ENCODE measurements at places on chromosomes 7 and 10. TPM values are rescaled to one million over a fixed set of nuclear protein-coding genes. Genes with fewer than 3 reads are reported as not detected.

- DNase-seq = no peak
These were observed 89.6 kb downstream of the CABCOCO1 start for GRCh38 chr10:61752111-61753011.

DNA sequence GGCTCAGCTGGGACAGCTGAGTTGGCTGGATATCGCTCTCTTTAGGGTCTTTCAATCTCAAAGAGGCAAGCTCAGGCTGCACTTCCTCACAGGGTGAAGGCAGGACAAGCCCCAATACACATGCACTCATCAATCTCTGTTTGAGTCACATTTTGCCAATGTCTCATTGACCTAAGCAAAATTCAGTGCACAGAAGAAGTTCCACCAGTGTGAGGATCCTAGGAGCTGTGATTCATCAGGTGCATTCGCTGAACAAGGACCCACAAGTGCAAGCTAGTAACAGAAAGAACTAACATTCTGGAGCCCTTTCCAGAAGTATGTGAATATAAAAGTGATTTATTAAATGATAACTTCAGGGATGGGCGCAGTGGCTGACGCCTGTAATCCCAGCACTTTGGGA is 477.2 kb downstream of the GPAM start:
- DNase-seq = no peak

GRCh38 chr10:106320078-106320477 is 844.4 kb downstream of the SORCS1 start:
- no peak for DNase-seq

DNA sequence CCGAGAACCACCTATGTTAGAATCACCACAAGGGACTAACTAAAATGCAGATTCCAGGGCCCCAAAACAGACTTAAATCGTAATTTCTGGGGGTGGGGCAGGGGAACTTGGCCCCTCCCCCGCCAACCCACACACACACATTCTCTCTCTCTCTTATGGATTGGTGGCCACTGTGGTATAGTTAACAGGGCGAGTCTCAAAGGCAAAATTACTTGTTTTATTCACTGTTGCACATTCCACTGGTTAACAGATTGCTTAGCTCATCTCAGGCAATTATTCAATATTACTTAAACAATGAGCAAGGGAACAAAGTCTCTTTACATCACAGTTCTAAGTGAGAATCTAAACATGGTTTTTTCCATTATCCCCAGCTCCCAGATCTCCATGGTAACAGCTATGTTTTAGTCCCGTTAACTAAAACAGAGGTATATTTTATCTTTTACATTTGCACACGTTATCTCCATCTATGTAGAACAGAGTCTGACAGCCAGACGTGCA is 38.5 kb downstream of the IGF2BP3 start:
- DNase-seq = no peak

- no peak for DNase-seq
These were observed 170.6 kb downstream of the UBE2H start for GRCh38 chr7:129781928-129782817.

DNA sequence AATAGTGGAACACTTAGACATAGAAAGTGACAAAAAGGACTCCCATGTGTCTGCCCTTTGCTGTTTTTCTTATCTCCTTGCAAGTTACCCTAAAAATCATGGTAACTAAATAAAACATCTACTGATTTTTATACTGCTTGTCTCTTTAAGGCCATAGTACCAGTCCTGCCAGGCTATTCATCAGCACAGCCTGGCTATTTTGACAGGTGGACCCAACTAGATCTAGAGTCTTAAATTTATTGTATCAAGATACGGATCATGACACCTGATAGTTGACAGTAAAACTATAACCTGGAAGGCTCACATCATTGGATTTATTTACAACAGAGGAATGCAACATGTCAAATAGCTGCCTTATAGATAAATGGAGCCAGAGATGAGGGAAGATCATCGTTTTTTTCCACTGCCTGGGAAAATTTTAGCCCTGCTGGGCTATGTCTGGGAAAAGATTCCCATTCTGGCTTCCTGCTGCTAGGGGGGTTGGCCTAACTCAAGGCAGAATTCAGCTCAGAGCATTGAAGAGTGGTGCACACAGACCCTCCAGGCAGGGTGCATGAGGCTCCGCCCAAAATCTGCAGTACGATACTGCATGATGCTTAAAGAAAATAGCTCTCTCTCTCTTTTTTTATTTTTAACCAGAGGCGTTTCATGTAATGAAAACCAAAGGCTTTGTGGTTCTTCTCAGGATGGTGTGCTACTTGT is 292.0 kb upstream of the FZD8 start:
- no peak for DNase-seq

- no peak for DNase-seq
These were observed 2.6 kb upstream of the GRB10 start for GRCh38 chr7:50785346-50785745.

DNA sequence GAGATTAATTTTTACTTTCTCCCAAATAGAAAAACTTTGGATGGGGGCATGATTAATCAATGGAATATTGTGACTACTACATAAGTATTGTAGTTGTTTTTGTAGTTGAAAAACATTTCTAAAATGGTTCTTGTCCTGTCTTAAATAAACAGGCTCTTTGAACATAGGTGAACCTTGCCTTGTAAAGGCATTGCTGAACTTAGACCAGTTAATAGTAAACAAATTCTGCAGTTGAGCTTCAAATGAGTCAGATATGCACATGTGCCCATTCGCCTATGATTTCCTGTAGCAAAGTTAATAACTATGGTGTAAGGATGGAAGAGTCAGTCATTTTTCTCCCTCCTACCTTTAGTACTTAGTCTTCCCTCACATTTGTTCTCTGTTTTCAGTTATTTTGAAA is 22.6 kb downstream of the CUTC start:
- DNase-seq = no peak

DNA sequence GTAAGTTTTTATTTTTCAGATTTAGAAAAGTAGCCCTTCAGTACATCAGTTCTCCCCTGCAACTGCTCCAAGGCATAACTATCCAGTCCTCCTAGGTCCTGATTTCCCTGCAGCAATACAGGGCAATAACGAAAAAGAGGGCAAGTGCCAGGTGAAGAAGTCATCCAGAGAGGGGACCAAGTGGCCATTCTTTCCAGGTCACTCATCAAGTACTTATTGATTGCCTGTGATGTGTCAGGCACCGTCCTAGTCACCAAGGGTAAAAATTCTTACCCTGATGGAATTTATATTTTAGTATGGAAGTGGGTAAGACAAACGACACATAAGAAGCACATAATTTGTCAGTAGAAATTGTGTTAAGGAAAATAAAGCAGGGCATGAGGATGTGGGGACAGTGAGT is 67.1 kb upstream of the GSDME start:
- no peak for DNase-seq

GRCh38 chr10:114174695-114175188 is 739 bp upstream of the CCDC186 start:
- peak; percentile 65 for DNase-seq

- DNase-seq = no peak
These were observed 180.0 kb upstream of the ANK3 start for GRCh38 chr10:60569681-60570080.

- DNase-seq = peak; percentile 8
These were observed 58.9 kb upstream of the SHH start for GRCh38 chr7:155871211-155871610.

DNA sequence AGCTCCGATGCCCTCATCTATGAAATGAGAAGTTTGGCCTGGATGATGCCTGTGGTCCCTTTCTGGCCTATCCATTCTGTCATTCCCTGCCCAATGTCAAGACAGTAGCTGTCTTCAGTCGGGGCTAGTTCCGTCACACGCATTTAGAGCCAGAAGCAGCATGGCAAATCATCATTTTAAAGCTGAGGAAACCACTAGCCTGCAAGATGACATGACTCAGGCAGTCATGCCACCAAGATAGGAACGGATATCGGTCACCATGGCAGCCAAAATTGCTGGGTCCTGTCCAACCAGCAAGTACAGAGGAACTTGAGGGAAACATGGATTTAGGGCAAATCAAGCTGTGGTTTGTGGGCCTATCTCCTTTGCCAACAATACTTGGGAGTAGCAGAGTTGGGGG is 64.5 kb upstream of the MRLN start:
- DNase-seq = no peak

GRCh38 chr10:79459243-79459642 is 13.8 kb upstream of the ZCCHC24 start:
- no peak for DNase-seq

DNA sequence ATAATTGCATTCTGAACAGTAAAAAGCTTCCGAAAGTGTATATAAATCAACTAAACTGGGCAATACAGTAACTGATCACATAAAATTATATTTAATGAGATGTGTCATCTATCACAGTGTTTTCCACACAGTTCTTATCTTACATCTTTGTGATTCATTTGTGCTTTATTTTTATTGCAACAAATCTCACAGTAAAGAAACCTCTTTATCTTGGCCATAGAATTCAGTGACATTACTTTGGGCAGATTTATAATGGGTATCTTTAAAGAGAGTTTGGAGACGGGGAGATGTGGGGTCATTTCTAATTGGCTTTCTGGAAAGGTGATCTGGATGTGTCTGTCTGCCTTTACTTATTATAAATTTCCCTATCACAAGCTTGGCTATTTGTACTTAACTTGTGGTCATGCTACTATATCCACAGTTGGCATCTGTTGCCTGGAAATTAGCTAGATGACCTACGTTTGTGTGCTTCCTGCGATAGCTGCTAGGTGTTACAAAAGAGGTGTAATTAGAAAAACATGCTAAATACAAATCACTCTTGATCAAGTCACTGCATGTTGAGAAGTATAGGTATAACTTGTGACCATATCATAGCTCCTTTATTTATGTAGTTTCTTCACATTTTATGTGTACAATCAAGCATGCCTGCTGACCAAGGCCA is 123.8 kb downstream of the ARID5B start:
- DNase-seq = no peak

- DNase-seq = no peak
These were observed 60.5 kb downstream of the SEMA3D start for GRCh38 chr7:85126383-85126782.

- DNase-seq = no peak
These were observed 620.8 kb downstream of the AUTS2 start for GRCh38 chr7:70219061-70219460.

GRCh38 chr7:28759475-28759971 is 198.6 kb downstream of the TRIL start:
- DNase-seq = no peak

- no peak for DNase-seq
These were observed 1.9 kb upstream of the NDST2 start for GRCh38 chr10:73813333-73813732.

GRCh38 chr7:124784879-124785818 is 19.6 kb upstream of the GPR37 start:
- no peak for DNase-seq

DNA sequence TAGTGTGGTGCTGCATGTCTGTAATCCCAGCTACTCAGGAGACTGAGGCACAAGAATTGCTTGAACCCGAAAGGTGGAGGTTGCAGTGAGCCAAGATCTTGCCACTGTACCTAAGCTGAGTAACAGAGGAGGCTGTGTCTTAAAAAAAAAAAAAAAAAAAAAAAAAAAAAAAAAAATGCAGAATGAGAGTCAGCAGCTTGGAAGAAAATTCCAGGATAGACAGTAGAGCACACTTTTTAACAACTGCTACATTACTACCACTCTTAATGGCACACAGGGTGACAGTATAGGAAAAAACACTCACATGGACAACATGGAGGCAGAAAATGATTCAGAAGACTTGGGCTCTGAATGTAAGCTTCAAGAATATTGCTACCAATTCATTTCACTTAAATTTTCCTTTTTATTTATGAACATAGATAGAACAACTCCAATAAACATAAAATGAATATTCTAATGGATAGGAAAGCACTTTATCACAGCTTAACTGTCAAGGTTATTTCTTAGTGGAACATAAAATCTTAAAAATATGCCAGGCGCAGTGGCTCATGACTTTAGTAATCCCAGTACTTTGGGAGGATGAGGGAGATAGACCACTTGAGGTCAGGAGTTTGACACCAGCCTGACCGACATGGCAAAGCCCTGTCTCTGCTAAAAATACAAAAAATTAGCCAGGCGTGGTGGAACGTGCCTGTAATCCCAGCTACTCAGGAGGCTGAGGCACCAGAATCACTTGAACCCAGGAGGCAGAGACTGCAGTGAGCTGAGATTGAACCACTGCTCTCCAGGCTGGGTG is 31.5 kb downstream of the CHCHD3 start:
- no peak for DNase-seq

GRCh38 chr10:131675104-131675503 is 225.7 kb upstream of the PPP2R2D start:
- DNase-seq = no peak

- no peak for DNase-seq
These were observed 848.9 kb downstream of the REEP3 start for GRCh38 chr10:64369885-64370773.

DNA sequence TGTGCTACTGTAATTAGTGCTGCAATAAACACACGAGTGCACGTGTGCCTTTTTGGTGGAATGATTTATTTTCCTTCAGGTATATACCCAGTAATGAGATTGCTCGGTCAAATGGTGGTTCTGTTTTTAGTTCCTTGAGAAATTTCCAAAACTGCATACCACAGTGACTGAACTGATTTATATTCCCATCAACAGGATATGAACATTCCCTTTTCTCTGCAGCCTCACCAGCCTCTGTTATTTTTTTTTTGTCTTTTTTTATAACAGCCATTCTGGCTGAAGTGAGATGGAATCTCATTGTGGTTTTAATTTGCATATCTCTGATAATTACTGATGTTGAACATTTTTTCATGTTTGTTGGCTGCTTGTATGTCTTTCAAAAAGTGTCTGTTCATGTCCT is 922.9 kb upstream of the LRRN3 start:
- DNase-seq = no peak

GRCh38 chr10:117547716-117548668 is 5.4 kb downstream of the EMX2 start:
- DNase-seq = no peak

- no peak for DNase-seq
These were observed 176.0 kb upstream of the AKR1E2 start for GRCh38 chr10:4649886-4650508.

DNA sequence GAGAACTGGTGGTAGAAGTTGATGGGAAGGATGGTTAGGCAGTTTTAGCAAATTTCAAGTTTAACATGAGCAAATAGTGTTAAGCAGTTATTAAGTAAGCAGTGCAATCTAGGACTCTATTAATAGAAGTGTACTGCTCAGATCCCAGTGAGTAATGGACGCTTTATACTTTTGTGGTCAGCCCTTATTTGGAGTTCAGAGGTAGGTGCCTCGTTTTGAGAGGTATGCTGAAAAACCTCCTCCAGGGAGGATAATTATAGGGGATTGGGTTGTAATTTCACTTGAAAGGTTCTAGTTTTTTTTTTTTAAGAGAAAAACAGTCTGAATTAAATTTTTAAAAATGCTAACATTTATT is 33.5 kb upstream of the CCDC7 start:
- DNase-seq = no peak

The ANKRD61 gene
- total RNA-seq = not detected

The CALCR gene
- 0.16 TPM for total RNA-seq

The CCDC172 gene
- not detected for total RNA-seq

The R3HCC1L gene
- total RNA-seq = 21.0 TPM

The ITPRID1 gene
- not detected for total RNA-seq

The FEZF1 gene
- not detected for total RNA-seq

The SSC4D gene
- 0.70 TPM for total RNA-seq

The MRC1 gene
- total RNA-seq = 13.1 TPM

The CHAT gene
- not detected for total RNA-seq

The ZNF398 gene
- total RNA-seq = 25.4 TPM

The HOXA6 gene
- 8.5 TPM for total RNA-seq

The CRYGN gene
- not detected for total RNA-seq

Measured in ureter (tissue), 1 donor.